ENCODE measurements at places on chromosomes 1 and 21.
A peak's percentile ranks its signal among the peaks of the same experiment; 100 is the strongest.

DNA sequence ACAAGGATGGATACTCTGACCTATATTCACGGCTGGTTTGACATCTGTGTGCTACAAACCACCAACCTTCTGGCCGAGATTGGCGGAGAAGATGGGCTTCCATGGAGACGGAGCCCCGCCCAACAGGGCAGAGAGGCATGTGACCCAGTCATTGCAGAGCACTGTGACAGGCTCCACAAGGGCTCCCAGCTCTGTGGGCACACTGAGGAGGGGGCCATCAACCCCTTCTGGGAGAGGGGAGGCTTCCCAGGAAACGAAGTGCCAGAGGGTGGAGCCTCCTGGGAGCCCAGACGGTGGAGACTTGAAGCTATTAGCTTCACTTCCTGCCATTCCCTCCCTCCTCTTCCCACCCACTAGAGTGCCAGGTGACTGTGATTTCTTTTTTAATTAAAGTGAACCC is 71.6 kb upstream of the IFFO2 start:
- DNase-seq: peak; percentile 71

- no peak for DNase-seq
Observed at GRCh38 chr1:85359874-85360721, 83.7 kb upstream of the BCL10 start.

GRCh38 chr1:210558302-210558701 is 229.6 kb downstream of the HHAT start:
- DNase-seq: peak; percentile 72

GRCh38 chr1:79817031-79817560 is 810.6 kb upstream of the ADGRL4 start:
- no peak for DNase-seq

DNA sequence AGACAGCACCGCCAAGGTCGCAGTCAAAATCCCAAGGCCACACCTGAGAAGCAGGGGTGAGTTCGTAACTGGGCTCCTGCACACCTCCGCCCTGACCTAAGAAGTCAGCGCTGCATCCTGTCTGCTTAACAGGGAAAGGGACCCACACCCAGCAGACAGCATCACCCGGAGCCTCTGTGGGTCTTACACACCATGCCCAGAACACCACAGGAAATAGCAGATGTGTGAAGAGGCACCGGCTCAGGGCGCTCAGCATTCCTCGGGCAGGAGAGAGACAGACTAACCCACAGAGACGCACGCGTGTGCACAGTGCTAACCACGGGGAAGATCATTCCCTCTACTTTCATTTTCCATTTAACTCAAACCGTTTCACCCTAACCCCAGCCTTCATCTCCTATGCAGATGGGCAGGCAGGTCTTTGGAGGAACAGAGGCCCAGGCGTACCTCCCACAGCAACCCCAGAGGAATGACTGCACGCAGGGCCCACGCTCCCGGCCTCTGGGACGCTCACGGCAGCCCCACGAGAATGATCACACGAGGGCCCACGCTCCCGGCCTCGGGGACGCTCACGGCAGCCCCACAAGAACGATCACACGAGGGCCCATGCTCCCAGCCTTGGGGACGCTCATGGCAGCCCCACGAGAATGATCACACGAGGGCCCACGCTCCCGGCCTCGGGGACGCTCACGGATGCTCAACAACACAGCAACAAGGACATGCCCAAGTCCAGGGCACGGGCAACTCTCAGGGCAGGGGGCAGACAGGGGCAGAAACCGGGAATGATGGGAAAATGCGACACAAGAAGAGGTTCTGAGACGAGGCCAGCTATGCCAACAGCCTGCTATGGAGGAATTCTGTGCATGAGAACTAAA is 20.9 kb downstream of the POFUT2 start:
- DNase-seq: no peak

DNA sequence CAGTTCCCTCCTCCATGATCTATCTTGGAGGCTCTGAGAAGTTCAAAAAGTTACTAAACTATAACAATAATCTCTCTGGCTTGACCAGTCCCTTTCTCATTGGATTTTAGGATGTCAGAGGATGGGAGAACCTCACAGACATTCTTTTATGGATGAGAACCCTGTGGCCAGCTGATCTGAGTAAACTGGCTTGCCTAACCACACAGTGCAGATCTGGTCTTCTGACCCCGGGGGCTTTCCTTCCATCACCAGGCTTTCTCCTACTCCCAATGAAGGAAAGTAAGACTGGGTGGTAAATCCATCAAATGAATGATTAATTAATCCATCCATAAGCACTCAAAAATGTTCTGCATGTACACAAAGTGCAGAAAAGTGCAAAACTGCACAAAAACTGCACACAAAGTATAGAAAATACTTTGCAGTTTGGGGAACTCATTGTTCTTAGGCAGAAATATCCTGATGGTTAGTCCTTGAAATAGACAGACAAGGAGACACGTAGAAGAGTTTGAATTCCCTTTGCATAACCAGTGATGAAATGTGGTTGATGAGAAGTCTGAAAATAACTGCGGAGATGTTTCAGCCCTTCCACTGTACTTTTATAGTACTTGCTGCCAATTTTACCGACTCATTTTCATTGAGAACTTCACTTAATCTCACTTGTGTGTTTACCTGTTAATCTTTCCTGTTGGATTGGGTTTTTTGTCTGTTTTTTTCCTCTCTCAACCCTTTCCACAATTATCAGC is 2.5 kb upstream of the F3 start:
- DNase-seq: no peak

- DNase-seq: peak; percentile 86
Observed at GRCh38 chr1:95116580-95117206, 462 bp upstream of the TLCD4 start.

GRCh38 chr1:241749041-241749944 is 97.2 kb downstream of the WDR64 start:
- DNase-seq: no peak

DNA sequence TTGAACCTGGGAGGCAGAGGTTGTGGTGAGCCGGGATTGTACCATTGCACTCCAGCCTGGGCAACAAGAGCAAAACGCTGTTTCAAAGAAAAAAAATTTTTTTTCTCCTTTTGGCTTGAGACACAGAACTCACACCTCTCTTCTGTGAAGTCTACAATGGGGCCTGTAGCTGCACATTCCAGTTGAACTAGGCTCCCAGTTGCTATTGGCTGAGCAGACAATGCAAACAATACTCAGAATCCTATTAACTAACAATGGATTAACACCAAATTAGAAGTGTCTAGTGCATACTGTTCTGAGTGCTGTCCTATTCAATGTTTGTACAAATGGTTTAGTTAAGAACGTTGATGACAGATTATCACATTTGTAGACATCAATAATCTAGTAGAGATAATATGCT is 17.6 kb upstream of the MCL1 start:
- DNase-seq: no peak

DNA sequence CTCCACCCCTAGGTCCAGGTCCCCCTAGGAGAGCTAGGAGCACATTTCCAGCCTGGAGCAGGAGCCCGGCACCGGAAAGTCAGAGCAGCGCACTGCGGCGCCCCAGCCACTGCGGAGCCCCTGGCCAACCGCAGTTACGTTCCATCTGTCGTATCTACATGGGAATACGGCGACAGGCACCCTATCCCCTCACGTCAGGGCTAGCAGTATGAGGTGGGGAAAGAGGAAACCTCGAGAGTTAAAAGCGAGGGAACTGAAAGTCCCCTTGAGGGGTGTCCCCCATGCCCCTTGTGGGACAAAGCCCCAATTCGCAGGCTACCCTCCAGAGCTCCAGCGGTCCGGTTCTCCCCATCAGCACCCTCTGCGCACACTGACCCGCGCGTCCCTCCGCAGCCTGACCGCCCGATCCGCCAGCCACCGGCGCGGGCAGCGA is 995 bp downstream of the COLGALT2 start:
- peak; percentile 12 for DNase-seq

DNA sequence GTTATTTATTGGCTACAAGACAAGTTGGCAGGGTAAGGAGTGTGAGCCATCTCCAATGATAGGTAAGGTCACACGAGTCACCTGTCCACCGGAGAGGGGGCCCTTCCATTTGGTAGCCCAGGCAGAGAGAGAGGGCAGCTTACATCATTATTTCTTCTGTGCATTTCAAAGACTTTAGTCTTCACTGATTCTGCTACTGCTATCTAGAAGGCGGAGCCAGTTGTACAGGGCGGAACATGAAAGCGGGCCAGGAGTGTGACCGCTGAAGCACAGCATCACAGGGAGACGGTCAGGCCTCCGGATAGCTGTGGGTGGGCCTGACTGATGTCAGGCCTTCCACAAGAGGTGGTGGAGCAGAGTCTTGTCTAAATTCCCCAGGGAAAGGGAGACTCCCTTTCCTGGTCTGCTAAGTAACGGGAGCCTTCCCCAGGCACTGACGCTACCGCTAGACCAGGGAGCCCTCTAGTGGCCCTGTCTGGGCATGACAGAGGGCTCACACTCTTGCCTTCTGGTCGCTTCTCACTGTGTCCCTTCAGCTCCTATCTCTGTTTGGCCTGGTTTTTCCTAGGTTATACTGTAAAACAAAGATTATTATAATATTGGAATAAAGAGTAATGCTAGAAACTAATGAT is 36.7 kb downstream of the ZNF695 start:
- peak; percentile 40 for DNase-seq

DNA sequence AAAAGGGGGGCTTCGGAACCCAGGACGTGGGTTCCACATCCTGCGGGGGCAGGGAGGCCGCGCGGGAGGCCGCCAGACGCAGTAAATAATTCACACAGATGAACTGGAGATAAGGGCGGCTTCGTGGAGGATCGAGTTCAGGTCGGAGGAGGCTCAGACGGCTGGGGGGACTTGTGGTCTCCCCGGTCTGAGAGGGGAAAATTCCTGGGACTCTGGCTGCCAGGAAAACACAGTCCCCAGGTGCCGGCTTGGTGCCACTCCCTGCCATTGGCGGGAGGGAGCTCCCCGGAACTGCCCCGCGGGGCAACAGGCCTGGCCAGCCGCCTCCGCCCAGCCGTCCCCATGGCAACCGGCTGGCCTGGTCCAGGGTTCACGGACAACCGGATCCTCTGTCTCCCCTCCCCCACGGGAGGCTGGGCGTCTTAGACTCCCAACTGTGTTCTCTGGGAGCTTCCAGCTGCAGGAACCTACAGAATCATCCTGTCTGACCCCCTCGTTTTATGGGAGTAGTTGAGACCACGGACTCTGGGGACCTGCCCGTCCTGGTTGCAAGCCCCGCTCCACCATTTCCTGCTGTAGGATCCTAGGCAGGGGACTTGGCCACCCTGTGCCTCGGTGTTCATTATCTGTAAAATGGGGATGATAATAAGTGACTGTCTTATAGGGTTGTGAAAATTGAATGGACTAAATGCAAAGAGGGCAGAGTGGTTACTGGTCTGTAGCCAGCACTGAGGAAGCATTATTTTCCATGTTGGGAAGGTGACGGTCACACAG is 9.6 kb downstream of the CAMK2N1 start:
- no peak for DNase-seq

- no peak for DNase-seq
Observed at GRCh38 chr1:20903437-20903836, 116.3 kb upstream of the HP1BP3 start.

- DNase-seq: no peak
Observed at GRCh38 chr1:167927046-167927754, 9.3 kb upstream of the DCAF6 start.

- no peak for DNase-seq
Observed at GRCh38 chr1:25026730-25027450, 96.8 kb upstream of the RUNX3 start.

DNA sequence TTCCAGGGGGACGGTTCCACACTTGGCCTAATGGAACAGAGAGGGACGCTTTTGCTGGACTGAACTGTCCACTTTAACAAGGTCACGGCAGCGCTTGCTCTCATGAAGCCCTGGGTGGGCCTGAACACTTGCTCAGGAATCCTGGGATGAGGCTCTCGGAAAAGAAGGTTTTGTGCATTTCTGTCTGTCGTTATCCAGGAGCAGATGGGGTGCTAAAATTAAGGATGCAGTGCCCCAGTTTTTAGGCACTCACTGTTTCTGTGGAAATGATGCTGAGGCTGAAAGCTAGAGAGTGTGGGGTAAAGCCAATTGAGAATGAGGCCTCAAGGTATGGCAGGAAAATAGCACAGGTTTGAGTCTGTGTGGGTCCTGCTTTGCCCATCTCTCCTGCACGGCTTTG is 111.0 kb downstream of the DAB1 start:
- DNase-seq: no peak

DNA sequence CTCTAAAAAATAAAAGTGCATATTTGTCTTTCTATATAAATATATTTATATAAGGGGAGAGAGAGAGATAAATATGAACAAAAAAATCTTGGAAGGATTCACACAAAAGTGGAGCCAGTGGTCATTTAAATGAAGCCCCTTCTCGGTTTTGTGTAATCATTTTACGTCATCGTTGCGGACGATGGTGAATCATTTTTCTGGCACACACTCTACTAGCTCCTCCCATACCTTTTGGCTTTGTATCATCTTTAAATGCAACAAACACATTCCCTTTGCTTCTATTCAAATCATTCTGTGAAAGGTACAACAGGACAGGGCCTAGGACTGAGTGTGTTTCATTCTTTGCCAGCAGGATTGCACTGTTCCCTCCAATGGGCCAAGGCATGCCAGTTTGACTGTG is 186.8 kb downstream of the TGFB2 start:
- no peak for DNase-seq

DNA sequence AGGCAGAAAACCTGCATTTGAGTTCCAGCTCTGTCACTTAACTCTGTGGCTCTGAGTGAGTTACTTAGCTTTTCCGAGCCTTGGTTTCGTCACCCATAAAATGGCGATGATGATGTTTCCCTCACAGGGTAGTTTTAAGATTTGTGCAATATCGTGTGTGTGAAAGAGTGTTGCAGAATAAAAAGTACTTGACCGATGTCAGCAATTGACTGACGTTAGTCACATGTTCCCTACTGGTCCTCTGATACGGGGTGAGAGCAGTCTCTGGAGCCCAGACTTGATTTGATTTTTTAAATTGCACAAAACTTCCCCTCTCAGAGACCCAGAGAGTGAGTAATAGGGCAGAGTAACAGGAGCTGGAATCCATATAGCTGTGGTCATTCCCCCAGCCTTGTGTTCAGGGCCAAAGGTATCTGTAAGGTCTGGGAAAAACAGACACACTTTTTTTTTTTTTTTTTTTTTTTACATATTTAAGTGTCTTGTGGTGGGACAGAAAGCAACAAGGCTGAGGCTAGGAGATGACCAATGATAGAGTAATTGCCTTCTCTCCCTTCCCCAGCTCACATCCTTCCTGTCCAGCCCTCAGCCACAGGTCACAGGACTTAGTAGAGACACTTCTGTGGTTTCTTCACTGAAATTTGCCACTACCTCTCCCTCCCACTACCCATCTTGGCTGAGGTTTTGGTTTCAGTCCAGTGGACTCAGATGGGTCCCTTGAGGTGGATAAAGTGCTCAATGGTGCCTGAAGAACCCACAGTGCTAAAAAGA is 2.0 kb downstream of the FCER1G start:
- no peak for DNase-seq

DNA sequence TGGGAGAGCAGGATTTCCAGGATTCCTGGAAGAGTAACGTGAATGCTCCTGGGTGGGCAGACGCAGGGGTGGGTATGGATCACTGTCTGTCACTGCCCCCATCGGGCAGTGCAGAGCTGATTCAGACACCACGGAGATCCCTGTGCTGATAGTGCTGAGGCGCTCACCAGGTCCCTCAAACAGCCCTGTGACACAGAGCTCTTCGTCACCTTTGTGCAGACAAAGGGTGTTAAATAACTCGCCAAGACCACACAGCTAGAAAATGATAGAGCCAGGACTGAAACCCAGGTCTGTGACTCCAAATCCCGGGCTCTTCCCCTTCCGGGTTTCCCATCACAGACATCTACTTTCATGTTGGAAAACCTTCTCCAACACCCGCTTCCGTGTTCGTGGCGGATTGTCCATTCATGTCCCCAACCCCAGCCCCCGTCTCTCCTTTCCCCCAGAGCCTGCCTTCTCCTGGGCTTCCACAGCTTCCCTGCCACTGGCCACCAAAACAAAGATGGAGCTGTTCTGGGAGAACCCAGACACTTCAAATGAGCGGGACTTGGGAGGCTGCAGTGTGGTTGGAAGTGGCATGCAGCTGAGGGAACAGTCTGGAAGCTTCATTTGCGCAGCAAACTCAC is 2.6 kb downstream of the EFHD2 start:
- DNase-seq: no peak
